Hematopoietic multipotent progenitor cell treated with erythropoietin and hydrocortisone succinate and interleukin-3 and kit ligand, for 15 days (in vitro differentiated cells): ENCODE measurements at places on chromosomes 12 and 14.

- DNase-seq = no peak
Observed at GRCh38 chr12:80015660-80016059, 80.8 kb upstream of the PPP1R12A start.

- DNase-seq = no peak
Observed at GRCh38 chr14:65776193-65776852, 363.8 kb downstream of the FUT8 start.

DNA sequence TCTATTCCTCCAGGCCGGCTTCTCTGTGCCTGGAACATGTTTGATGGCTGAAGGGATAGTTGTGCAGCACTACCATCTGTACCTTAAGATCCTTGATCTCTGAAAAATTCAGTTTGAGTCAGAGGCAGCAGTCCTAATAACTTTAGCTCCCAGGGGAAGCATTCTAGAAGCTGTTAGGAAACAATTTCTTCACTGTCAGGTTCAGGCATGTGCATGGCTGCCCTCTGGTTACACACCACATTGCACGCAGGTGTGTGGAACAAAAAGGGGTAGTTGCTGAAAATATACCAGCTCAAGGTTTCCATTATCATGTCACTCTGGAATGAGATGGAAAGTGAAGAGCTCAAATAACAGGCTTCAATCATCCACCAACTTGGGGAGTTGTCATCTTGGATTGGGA, 80.1 kb downstream of the CHST11 start:
- no peak for DNase-seq

DNA sequence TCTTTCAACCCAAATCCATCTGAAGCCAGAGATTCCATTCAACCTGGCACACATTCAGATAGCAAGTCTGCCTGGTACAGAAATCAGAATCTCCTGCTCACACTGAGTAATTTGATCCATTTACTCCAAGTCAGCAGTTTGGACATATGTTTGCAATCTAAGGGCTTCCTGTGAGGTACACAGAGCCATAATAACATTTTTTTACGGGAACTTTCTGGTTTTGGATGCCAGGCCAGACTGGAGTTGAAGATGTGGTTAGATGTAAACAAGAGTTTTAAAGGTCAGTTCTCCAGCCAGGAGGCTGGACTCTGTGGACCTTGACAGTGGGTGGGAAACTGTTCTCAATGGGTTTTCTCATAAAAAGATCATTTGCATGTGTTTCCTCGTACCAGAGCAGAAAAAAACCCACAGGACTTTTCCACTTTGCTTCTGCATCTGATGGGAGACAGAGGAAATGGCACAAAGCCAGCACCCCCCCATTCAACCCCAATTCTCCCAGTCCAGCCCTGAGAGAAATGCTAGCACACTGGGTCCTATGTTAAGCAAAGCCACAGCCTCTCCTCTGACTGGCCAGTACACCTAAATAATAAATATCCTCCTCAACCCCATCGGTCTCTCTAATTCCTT, 17.7 kb upstream of the TSPAN11 start:
- DNase-seq = no peak

GRCh38 chr14:45212231-45212630, 40.8 kb downstream of the MIS18BP1 start:
- no peak for DNase-seq

GRCh38 chr12:82277582-82277981, 80.6 kb downstream of the CCDC59 start:
- no peak for DNase-seq

DNA sequence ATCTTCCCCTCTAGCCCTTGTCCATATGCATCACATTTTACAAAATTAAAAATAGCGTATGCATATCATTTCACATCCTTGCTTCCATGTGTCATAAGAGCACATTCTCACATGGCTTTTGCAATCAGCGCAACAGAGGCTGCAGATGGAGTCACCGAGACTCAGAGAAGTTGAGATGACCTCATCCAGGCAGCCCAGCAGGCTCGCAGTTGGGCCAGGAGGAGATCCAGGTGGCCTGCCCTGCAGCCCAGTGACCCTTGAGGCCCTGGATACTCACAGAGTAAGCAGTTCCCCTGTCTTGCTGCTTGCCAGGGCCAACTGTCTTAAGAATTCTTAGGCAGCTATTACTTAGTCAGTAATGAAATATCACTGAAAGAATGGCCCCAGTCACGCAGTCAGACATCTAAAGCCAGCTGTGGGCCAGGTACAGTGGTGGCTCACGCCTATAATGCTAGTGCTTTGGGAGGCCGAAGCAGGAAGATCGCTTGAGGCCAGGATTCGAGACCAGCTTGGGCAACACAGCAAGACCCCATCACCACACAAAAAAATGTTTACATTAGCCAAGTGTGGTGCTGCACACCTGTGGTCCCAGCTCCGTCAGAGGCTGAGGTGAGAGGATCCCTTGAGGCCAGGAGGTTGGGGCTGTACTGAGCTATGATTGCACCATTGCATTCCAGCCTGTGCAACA, 9.1 kb downstream of the CAMKK2 start:
- no peak for DNase-seq

GRCh38 chr14:50892255-50892654, 20.4 kb downstream of the ABHD12B start:
- DNase-seq = no peak

DNA sequence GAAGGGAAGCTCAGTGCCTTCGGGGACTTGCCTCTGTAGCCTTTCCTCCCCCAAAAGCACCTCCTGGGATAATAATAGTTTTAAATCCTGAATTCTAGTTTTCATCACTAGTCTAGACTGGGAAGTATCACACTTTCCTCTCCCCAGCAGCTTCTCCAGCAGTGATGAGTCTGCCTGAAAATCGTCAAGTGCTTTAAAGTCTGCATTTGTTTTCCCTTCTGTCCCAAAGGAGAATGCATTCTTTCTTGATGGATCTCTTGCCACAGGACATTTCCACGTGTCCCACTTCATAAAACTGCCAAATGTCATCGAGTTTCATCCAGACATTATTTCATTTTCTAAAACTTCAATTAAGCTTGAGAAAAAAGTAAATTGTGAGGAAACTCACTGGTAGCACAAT, 15.0 kb downstream of the CSRP2 start:
- DNase-seq = no peak

DNA sequence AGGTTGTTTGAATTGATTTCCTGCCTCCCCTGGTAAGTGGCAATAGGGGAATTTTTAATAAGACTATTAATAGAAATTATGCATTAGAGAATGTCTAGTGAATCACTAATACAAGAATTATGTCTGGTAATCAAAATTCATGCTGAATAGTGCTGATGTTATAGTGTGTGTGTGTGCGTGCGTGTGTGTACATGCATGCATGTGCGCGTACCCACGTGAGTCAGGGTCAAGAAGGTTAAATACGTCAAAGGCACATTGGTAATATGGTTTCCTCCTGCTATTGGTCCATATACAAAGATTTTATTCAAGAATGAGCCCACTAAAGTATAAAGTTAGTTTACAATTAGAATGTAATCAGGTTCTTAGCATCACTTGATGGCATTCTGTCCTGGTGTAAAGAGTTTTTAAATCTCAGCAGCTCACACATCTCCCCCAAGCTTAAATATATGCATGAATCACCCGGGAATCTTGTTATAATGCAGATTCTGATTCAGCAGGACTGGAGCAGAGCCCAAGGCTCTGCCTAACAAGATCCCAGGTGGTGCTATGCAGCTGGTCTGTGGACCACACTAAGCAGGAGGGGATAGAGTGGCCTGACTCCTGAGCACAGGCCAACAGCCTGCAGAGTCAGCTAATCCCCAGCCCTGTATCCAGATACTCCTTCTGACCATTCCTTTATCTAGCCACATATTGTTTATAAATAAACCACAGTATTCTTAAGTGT, 43.9 kb downstream of the TTC9 start:
- DNase-seq = no peak

- no peak for DNase-seq
Observed at GRCh38 chr12:124851342-124851741, 12.3 kb downstream of the SCARB1 start.

- DNase-seq = no peak
Observed at GRCh38 chr14:89853936-89854693, 100.4 kb downstream of the EFCAB11 start.

GRCh38 chr14:106652494-106652893, 1126.1 kb downstream of the TMEM121 start:
- no peak for DNase-seq

DNA sequence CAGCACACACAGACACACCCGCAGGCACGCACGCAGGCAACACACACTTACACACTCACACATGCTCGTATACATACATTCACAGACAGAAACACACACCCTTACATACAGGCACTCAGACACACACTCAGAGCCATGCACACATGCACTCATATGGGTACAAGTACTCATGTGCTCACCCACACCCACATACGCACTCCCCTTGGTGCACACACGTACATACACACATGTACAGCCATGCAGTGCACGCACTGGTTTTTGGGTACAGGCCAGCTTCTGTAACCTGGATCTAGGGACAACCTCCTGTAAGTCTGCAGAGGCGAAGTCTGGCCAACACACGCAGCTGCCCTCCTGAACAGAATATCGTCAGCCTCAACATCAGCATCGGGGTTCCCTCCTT, 221.3 kb upstream of the RTL1 start:
- DNase-seq = no peak

DNA sequence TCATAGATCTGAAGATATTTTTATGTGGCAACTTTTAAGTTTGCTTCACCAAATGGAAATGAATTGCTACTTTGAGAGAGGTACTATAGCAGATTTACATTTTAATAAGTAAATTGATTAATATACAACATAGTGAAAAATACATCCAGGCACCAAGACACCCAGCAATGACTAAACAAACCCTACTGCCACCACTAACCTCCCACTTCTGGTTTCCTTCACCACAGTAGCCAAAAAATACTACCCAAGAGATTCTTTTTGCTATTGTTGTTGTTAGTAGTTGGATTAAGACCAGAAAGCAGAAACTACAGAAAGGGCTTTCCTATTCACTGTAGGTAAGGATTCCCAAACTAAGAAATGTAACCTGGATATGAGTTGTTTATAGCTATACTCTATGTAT, 54.1 kb downstream of the COCH start:
- no peak for DNase-seq

GRCh38 chr12:26715232-26715631, 117.8 kb downstream of the ITPR2 start:
- no peak for DNase-seq

GRCh38 chr12:18492372-18493025, 231.2 kb downstream of the PIK3C2G start:
- DNase-seq = no peak

- DNase-seq = no peak
Observed at GRCh38 chr12:116381744-116382685, 104.5 kb upstream of the MED13L start.

GRCh38 chr12:14993117-14993516, 20.3 kb downstream of the PDE6H start:
- no peak for DNase-seq

DNA sequence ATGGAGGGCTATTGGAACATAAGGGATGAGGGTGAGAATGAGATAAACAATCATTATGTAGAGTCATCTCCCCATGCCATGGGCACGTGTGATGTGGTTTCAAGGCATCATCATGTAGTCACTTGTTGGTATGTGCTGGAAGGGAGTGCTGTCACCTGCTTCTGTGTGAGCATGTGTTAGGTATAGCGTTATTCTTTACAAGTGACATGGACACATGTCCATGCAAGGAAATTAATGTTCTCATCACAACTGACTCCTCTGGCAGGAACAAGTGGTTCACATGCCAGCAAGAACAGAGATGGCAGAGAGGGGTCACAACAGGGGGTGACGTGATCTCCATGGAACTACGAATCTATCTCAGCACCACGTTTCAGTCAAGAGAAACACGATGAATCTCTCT, 815.8 kb downstream of the BCL11B start:
- DNase-seq = no peak
